ENCODE measurements at places on chromosomes 6 and 20.

DNA sequence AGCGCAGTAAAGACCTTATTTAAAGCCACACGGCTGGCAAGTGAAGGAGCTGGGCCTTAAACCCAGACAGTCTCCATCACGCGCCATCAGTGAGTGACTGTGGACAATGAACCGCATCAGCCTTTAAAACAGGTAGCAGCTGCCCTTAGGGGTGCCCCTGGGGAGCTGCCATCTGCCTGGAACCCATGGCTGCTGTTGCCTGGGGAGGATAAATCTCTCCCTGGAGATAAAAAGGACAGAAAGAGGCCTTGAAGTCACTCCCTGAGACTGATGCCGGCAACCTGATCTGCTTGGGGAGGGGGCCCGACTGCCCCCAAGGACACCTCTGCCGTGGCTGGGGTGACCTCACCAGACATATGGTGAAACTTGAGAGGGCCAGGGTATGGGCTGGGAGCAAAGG is 73.5 kb downstream of the PREX1 start:
- DNase-seq = no peak

GRCh38 chr20:58833921-58834320 is 16.8 kb downstream of the GNAS-AS1 start:
- DNase-seq = no peak

GRCh38 chr20:10714236-10714975 is 40.6 kb upstream of the JAG1 start:
- no peak for DNase-seq

DNA sequence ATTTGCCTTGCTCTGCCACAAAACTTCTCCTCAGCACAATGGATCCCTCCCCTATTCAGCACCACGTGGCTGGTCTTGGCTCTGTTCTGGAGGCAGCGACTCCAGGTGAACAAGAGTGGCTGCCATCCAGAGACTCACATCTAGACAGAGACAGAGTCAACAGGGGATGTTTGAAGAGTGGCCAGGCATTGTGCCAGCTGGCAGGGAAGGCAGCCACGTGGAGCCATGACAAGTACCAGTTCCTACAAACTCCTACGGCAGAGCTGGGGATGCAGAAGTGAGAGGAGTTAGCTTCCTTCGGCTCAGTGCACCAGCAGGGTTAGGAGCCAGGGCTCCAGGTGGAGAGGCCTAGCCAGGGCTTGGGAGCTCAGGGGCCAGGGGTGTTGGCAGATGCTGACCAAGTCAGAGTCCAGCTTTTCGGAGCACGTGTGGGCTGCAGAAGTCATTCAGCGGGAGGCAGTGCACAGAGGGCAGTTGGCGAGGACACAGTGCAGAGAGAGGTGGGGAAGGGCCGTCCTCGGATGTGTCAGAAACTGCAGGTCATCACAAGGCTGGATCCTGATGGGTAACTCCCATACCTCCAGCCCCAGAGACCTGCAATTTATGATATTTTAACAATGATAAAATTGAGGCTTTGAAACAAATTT is 171.7 kb upstream of the PDE10A start:
- DNase-seq = no peak

Measured in omental fat pad (tissue), 4 donors.